Heart left ventricle (tissue), 16 donors: ENCODE measurements at places on chromosomes 7 and 10. TPM values are rescaled to one million over a fixed set of nuclear protein-coding genes. Genes with fewer than 3 reads are reported as not detected.

DNA sequence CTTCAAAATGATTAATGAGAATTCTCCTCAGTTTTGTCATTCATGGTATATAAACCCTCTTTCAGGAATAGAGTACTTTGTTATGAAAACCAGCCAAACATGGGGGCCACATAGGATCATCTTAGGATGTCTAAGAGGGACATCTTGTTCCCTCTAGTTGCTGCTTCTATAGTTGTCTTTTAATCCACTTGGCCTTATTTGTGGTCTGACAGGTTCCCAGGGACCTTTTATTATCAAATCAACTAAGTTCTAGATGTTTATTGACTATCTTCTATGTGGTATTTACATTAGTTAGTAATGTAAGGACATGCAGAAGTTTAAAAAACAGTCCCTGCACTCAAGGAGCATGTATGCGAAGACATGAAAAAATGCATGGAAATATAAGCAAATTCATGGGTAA lies 1.6 kb upstream of the ZC3HAV1 start:
- no peak for DNase-seq

- no peak for DNase-seq
Observed at GRCh38 chr10:61486738-61487396, 33.7 kb upstream of the TMEM26 start.

DNA sequence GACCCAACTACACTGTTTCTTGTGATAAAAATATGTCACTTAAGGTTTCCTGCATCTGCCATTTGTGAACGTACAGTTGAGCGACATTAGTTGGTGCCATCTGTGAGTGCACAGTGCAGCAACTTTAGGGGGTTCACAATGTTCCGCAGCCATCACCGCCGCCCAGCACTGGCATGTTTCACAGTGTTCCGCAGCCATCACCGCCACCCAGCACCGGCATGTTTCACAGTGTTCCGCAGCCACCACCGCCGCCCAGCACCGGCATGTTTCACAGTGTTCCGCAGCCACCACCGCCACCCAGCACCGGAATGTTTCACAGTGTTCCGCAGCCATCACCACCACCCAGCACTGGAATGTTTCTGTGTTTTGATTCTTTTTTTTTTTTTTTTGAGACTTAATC lies 83.0 kb downstream of the MGMT start:
- DNase-seq = no peak

DNA sequence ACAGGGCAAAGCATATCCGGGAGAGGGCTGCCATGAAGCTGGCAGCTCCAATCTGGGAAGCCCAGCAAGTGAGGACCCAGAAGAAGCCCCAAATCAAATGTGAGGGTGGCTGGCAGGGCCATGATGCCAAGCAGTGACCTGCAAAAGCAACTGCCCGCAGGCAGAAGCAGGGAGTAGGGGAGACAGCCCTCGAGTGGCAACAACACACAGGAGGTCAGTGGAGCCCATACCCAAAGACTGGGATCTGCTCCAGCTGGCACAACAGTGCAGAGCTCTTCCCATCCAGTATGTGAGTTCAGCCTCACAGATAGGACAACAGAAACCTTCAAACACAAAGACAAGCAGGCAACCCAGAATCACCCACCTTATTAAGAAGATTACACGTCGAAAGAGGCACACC lies 45.0 kb downstream of the GRID1 start:
- no peak for DNase-seq

DNA sequence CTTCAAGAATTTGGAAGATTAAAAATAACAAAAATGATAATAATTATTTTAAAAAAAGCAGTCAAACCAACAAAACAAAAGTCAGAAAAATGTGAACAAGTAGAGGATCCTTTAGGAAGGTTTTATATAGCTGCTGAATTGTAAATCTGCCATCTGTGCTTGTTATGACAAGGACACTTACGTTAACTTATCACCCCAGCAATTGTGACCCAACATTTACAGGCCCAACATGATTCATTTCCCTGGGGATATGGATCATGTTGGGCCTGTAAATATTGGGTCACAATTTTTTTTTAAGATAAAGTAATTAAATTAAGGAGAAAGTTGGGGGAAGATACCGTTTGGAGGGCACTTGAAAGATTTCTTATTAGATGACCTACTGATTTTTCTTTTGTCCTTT lies 261.4 kb upstream of the HABP2 start:
- DNase-seq = no peak

- no peak for DNase-seq
Observed at GRCh38 chr10:23294638-23295247, 49.9 kb downstream of the C10orf67 start.

- DNase-seq = no peak
Observed at GRCh38 chr10:117885206-117885829, 161.4 kb downstream of the RAB11FIP2 start.

- DNase-seq = no peak
Observed at GRCh38 chr7:71236230-71237105, 104.5 kb downstream of the GALNT17 start.

- DNase-seq = no peak
Observed at GRCh38 chr7:107078517-107078966, 34.0 kb downstream of the PRKAR2B start.

- no peak for DNase-seq
Observed at GRCh38 chr7:19463581-19463980, 245.3 kb downstream of the POLR1F start.

- DNase-seq = no peak
Observed at GRCh38 chr10:18185621-18186020, 45.4 kb downstream of the CACNB2 start.

DNA sequence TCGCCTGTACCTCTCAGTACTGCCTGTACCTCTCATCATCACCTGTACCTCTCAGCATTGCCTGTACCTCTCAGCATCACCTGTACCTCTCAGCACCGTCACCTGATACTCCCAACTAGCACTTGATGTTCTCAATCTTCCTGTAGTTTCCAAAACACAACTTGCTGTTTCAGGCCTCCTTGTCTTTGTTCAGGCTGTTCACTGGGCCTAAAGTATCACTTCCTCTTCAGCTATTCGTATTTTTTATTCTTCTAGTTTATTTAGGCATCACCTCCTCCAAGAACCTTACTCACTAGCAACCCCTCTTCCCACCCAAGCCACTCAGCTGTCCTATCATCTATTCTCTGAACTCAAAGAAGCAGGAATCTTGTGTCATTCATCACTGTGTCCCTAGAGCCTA lies 24.1 kb downstream of the OR6B1 start:
- DNase-seq = no peak

DNA sequence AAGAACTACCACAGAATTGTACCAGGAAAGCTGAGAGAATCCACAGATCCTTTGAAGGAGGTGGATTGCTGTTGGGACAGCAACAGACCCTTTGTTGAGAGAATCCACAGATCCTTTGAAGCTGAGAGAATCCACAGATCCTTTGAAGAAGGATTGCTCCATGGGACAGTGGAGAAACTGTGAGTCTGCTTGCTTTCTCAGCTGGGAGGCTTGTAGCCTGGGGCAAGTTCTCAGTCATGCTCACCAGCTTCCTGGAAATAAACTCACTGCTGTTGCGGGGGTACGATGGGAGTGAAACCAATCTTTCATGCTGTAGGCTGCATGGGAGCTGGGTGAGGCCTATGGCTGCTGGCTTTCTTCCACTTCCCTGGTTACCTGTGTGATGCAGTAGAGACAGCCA lies 106.3 kb downstream of the C7orf25 start:
- no peak for DNase-seq

- peak; percentile 81 for DNase-seq
Observed at GRCh38 chr10:110209926-110210673, 2.7 kb downstream of the MXI1 start.

DNA sequence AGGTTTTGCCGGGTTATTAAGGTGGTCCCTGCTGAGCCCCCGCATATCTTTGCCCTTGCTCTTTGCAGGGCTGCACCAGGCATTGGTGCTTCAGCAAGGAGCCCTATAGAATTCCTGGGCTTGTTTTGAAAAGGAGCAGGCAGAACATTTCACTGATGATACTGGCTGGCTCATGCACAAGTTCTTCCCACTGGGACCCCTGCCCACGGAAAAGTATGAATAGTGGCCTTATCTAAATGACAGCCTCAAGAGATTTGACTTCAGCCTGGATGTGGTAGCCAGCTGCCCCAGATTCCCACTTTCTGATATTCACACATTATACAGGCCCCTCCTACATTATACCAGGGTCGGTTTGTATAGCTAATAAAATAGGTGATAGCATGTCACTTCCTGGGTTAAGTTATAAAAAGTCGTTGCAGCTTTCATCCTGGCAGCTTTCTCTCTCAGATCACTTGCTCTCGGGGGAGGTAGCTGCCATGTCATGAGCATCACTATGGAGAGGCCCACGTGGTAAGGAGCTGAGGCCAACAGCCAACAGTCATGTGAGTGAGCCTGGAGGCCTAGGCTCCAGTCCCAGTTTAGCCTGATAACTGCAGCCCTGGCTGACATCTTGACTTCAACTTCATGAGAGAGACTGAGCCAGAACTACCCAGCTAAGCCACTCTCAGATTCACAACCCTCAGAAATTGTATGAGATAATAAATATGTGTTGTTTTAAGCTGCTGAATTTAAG lies 16.8 kb upstream of the CRTAC1 start:
- DNase-seq = peak; percentile 65

DNA sequence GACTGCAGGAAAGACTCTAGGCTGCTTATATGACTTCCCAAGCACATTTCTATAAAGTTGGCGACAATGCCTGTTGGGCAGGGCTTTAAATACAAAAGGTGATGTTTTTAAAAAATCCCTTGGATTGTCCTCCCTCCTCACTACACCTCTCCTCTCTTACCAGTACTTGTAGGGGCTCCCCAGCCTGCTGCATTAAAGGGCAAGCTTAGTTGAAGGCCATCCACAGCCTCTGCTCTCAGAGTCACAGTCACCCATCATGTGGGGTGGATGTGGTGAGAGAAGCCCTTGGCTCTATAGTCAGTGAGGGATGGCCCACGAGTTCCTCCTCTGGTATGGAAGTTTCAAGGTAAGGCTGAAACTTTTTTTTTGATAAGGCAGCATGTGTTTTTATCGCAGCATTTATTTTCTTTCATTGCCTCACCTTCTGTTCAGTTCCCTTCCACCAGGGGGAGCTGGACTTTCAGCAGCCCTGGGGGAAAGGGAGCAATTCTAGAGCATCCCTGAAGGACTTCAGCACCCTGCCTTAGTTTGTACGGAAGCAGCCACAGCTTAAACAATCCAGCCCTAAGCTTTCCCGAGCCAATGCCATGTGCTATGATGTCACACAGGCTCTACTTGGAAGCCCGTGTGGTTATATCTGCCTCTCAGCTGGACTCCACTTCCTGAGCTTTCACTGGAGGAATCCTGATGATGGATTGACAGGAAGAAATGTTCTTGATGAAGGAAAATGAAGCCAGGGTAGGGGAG lies 131.9 kb downstream of the CALCR start:
- DNase-seq = no peak

DNA sequence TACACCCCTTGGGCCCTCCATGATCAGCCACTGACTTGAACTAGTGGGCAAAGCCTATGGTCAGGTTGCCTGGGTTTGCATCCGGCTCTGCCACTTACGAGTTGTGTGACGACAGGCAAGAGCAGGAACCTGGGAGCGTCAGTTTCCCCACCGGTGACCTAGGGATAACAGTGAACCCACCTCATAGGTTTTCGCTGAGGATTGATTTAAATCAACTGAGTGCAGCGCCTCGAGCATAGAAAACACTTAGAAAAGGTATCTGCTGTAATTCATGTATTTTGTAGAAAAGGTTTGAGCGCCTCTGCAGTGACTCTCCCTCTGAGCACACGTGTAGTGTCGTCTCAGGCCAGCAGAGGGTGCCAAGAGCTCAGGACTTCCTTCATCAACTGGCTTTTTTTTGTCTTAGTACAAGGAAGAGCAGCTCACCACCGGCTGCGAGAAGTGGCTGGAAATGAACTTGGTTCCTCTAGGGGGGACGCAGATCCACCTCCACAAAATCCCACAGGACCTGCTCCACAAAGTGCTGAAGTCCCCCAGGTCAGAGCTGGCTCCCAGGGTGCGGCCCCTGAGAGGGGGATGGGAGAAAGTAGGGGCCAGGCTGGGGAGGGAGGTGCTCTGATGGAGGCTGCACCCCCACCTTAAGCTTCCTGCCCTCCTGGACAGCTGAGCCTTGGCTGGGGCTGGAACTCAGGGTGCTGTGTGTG lies 27.7 kb downstream of the BTBD16 start:
- DNase-seq = peak; percentile 66

DNA sequence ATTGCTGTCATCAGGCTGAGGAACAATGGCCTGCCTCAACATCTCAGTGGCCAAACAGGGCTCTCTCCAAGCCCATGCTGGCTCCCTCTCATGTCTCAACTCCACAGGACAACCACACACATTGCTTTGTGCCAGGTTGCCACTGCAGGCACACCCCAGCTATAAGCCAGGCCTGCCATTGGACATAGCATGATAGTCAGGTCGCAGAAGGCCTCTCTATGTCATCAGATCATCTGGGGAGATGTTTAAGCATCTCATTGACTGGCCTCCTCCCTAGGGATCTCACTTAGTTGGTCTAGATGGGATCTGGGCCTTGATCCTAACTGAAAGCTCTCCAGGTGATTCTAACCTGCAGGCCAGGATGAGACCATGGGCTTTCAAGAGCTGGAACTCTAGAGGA lies 257.2 kb downstream of the GRID1 start:
- no peak for DNase-seq

GRCh38 chr10:22183771-22184461 lies 33.9 kb downstream of the EBLN1 start:
- no peak for DNase-seq

GRCh38 chr7:55444786-55445185 lies 79.6 kb downstream of the LANCL2 start:
- no peak for DNase-seq

DNA sequence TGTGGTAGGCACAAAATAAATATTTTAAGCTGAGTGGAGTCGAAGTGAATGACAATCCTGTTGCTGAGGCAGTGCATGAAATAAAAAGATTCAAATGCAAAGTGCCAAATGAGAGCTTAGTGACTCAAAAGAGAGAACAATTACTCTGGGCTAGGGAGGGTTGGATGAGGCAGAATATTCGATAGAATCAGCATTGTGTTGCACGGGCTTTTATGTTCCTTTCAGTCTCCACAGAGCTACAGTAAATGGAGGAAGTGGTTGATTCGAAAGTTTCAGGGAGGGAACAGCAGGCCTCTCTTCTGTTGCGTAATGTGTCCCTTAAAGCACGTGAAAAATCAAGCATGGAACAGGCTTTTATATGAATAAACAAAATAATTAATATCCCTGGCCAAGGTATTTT lies 599.3 kb upstream of the CELF2 start:
- DNase-seq = no peak

GRCh38 chr7:121369462-121369861 lies 26.6 kb downstream of the FAM3C start:
- no peak for DNase-seq

SRGN gene
- total RNA-seq = 57.0 TPM

TYW1B gene
- 0.44 TPM for total RNA-seq

TMEM140 gene
- 131 TPM for total RNA-seq

INA gene
- not detected for total RNA-seq

SEMA3A gene
- 0.32 TPM for total RNA-seq

FAM180A gene
- 30.3 TPM for total RNA-seq

CALY gene
- total RNA-seq = not detected

OGDHL gene
- 1.0 TPM for total RNA-seq

TSPAN33 gene
- 11.7 TPM for total RNA-seq

GARIN1A gene
- total RNA-seq = 2.3 TPM

PTN gene
- 10.6 TPM for total RNA-seq

SPDYE5 gene
- not detected for total RNA-seq
